ENCODE measurements at places on chromosomes 11 and 22.

- DNase-seq = no peak
Measured at GRCh38 chr11:68978931-68979594, 1.7 kb downstream of the MRGPRD start.

DNA sequence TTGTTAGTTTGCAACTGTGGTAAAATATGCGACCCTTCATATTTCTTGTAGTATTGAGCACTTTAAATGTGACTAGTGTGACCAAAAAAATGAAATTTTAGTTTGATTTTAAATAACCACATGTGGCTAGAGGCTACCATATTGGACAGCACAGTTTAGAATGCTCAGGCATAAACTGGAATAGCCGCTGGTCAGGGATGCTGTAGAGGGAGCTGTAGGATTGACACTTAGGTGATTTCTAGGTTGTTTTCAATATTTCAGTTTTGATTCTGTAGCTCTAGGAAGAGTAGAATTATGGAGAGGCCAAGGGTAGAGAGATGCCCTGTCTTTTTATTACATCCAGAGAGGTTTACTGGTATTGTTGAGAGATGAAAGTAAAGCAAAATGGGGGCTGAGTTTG is 10.8 kb upstream of the VSIG10L2 start:
- DNase-seq = no peak

- no peak for DNase-seq
Measured at GRCh38 chr11:105923252-105923651, 98.8 kb downstream of the MSANTD4 start.

DNA sequence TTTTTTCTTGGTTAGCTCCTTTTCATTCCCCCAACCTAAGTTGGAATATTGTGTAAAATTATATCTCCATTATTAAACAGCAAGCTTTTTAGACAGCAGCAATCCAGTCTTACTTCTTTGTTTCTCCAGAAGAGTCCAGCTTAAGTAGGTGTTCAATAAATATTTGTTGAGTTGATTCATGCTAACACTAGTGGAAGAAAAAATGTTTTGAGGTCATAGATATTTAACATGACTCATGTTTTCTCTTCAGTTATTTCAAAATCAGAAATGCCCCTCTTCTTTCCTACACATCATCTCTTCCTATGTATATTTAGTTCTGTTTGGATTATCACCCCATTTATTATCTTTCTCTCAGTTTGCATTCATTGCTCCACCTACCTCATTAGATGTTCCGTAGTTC is 20.3 kb downstream of the CCDC83 start:
- DNase-seq = no peak

DNA sequence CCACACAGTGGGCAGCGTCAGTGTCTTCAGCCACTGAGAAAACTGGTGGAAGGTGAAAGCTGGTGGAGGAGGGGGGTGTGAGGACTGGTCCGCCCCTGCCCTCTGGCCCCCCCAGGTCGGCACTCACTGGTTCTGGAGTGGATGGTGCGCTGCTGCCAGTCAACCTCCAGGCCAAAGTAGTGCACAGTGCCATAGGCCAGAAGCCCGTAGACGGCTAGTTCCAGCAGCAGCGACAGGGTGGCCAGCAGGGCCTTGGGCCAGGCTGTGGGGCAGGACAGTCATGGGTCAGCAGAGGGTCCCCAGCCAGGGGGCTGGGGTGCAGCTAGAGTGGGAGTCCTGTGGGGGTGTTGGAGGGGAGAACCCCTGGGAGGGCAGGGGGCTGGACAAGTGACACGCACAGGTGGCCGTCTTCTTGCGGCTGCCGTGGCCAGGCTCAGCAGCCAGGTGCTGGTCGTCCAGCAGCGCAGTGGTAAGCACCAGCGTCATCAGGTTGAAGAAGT is 2.2 kb downstream of the LMF2 start:
- no peak for DNase-seq

DNA sequence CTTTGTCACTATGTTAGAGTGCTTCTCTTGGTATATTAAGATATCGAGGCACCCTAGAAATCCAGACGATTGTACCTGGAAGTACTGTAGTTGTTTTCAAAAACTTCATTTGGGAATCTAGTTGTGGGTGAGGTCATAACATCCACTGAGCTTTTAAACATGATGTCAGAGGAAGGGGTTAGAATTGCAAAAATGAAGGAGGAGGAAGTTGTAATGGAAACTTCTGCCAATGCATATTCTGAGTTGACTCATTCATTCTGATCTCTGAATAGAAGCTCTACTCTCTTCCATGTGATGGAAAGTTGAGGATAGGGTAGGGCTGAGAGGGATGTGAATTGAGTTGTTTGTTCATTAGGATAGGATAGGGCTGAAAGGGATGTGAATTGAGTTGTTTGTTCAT is 7.7 kb downstream of the CD44 start:
- no peak for DNase-seq

- DNase-seq = no peak
Measured at GRCh38 chr11:48074425-48075181, 94.2 kb downstream of the PTPRJ start.

- no peak for DNase-seq
Measured at GRCh38 chr11:44033411-44033850, 14.3 kb upstream of the ACCSL start.

- DNase-seq = no peak
Measured at GRCh38 chr11:28274216-28274615, 166.0 kb downstream of the METTL15 start.

- no peak for DNase-seq
Measured at GRCh38 chr22:47623763-47624148, 861.3 kb downstream of the TBC1D22A start.

DNA sequence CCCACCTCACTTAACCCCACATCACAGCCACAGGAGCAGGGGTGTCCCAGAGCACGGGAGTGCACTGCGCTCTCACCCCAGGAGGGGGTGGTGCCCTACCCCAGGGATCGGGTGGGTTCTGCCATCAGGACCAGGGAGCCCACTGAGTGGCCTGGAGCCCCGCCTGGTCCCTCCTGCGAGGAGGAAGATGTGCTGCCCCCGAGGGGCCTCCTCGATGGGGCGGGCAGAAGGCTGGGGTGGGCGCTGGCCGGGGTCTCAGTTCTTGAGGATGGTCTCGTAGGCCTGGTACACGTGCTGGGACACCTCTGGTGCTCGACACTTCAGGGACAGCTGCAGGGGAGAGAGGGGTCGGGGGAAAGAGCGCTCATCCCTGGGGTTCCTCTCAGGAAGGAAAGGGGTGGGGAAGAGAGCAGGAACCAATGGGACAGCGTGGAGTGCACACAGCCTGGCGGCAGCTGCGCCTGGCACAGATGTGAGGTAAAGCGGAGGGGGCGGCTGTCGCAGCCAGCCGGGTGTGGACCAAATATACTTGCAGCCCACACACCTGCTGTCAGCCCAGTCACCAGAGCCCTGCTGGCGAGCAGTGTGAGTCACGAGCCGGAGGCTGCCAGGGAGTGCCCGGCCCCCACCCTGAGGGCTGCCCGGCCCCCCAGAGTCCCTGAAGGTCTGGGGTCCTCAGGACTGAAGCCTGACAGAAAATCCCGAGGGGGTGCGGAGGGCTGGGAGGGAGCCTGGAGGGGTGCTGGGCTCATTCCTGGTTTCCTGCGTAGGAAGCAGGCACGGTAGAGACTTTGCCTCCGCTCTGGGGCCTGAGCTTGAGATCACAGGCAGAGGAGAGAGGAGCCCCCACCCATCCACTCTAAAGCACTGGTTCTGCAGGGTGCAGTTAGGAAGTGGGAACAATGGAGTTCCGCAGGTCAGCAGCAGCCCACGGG is 13.3 kb upstream of the RASL10A start:
- DNase-seq = no peak

GRCh38 chr11:26974069-26974783 is 19.7 kb upstream of the FIBIN start:
- DNase-seq = no peak

- no peak for DNase-seq
Measured at GRCh38 chr22:50176850-50177536, 6.5 kb downstream of the PANX2 start.

- DNase-seq = no peak
Measured at GRCh38 chr11:120613264-120614226, 102.0 kb downstream of the GRIK4 start.

DNA sequence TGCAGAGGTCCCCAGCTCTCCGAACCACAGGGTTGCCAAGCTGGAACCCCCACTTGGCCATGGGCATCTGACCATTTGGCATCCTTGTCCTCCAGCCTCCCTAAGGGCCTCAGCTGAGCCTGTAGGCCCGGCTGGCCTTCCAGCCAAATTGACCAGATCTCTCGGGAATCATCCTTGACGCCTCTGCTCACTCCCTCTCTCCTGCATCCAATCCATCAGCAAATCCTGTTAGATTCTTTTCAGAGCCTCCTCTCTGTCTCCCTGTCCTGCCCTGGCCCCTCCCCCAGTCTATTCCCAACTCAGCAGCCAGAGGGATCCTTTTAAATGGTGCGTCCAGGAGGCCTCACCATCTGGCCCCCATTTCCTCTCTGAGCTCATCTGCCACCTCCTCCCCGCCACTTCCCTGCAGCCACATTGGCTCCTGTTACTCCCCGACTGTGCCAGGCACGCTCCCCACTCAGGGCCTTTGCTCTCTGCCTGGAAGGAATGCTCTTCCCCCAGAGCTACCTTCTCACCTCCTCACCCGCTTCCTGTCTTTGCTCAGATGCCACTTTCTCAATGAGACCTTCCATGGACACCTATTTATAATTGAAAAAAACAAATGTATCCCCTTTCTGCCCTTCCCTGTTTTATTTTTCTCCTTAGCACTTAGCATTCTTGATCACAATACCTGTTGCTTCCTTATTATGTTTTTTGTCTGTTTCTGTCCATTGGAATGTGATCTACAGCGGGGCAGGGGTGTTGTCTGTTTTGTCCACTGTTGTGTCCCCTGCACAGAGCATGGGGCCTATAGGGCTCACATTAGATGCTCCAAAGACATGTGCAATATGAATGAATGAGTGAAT is 78.1 kb downstream of the NFAM1 start:
- DNase-seq = no peak

DNA sequence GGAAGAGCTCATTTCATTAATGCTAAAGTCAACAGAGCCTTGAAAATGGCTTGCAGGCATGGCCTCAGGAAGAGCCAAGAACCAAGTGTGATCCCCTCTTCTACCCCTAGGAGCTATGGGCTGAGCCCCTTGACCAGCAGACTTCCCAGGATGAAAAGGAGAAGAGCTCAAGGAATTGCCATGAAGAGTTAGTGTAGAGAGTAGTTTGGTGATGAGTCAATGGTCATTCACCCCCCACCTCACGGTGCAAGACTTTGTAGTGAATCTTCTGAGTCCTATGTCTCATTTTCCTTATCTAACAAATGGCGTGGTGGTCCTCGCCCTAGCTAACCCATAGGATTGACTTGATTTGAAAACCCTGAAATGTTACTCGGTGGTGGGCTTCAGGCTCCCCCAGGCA is 422.4 kb upstream of the CADM1 start:
- no peak for DNase-seq

DNA sequence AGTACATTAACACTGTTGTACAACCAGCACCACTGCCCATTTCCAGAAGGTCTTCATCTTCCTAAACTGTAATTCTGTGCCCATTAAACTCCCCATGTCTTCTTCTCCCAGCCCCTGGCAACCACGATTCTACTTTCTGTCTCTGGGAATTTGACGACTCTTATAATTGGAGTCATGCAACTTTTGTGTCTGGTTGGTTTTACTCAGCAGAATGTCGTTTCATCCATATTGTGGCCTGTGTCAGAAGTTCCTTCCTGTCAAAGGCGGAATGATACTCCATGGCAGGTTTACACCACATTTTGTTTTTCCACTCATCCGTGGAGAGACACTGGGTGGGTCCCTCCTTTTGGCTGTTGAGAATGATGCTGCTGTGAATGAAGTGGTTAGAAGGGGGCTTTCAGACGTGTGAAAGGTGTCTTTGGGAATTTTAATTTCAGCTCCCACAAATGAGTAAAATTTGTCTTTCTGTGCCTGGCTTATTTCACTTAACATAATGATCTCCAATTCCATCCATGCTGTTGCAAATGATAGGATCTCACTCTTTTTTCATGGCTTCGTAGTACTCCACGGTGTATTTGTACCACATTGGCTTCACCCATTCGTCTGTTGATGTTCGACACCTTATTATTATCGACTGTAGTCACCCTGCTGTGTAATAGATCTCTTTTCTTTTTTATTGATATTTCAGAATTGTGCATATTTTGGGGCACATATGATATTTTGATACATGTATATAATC is 86.1 kb upstream of the SEPTIN5 start:
- DNase-seq = no peak

DNA sequence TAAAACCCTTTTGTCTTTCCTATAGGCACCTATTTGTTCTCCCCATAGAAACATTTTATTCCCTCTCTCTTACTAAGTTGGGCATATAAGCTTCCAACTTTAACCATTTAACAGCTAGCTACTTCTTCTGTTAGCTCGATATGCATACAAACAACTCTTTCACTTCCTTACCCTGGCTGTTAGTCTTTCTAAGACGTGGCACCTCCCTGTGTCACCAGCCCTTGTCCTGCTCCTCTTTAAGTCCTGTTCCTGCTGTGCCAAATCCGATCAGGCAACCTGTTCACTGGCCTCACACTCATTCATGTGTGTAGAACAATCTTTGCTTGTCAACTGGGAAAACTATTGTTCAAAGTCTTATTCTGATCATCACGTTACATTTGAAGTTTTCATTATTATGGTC is 1376.1 kb upstream of the TENM4 start:
- DNase-seq = no peak

DNA sequence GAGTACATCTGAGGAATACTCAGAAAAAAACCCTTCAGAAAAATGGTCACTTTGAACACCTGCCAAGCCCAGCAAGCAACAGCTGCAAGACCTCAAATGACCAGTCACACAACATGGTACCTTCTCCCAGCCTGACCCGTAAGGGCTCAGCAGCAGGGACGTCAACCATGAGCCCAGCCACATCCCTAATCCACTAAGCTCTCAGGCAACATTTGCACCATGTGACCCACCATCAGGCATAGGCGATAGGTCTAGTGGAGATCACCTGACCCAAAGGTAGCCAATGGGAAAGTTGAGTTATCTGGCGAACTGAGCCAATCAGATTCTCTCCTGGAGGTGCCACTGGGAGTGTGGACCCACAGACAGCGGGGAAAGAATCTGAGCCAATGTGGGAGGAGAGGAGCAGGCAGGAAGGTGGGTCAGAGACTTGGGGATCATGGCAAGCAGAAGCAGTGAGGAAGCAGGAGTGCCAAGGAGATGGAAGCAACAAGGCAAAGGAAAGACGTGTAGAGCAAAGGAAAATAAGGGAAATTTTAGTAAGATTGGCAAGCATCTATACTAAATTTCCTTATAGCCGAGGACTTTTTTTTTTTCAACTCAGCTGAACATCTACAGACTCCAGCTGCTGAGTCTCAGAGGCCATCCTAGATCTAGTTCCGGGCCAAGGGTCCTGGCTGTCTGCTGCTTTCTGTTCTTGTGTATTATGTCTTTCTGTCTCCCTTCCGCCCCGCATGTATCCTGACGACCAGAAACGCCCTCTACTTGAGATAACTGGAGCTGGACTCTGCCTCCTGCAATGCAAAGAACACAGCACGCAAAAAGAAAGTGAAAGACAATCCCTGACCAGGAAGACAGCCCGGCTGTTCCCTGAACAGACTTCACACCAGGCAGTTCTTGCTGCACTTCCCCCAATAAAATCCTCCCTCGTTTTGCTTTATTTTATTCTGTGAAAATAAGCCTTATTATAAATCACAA is 11.0 kb upstream of the PLAAT2 start:
- DNase-seq = no peak

GRCh38 chr22:39806109-39806508 is 87.5 kb downstream of the ENTHD1 start:
- DNase-seq = no peak

GRCh38 chr11:133497477-133498140 is 34.7 kb downstream of the OPCML start:
- no peak for DNase-seq

Measured in thoracic aorta (tissue), 2 donors.